ENCODE measurements at places on chromosomes 1 and 21. TPM values are rescaled to one million over a fixed set of nuclear protein-coding genes. Genes with fewer than 3 reads are reported as not detected.

The USH2A gene
- not detected for total RNA-seq

GRCh38 chr21:29301691-29302090 lies 3.0 kb downstream of the BACH1 start:
- DNase-seq = no peak

DNA sequence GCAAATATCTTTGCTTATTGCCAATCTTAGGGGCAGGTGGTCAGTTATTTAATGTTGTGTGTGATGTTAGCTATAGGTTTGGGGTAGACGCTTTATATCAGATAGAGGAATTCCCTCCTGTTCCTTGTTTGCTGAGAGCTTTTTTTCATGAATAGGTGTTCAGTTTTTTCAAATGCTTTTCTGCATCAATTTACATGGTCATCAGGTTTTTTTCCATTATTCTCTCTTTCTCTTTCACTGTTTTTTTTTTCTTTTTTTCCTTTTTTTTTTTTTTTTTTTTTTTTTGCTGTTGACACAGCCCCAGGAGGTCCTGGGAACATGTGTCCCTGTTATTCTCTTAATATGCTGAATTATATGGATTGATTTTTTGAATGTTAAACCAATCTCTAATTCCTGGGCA lies 3.0 kb upstream of the SLC25A33 start:
- DNase-seq = no peak

The PLD5 gene
- not detected for total RNA-seq

- DNase-seq = no peak
Observed at GRCh38 chr1:177863796-177864195, 106.1 kb downstream of the SEC16B start.

The RAB25 gene
- total RNA-seq = 0.56 TPM

- no peak for DNase-seq
Observed at GRCh38 chr1:39637361-39637760, 2.1 kb downstream of the HEYL start.

- no peak for DNase-seq
Observed at GRCh38 chr1:92820551-92820950, 11.3 kb upstream of the RPL5 start.

DNA sequence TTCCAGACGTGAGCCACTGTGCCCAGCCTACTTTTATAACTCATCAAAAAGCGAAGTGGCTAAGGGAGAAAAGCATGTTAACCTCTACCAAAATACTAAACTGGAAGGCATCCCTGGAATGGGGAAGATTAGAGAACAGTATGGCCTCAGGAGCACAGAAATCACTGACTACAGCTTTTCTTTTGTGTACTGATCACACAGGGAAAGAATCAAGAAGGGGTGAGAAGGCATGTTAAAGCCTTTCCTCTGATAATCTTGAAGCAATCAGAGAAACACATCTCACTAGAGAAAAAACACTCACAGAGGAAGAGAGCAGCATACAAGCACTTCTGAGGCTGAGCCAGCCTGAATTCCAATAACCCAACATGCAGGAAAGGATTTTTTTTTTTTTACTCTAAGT lies 10.7 kb downstream of the PCAT6 start:
- no peak for DNase-seq

DNA sequence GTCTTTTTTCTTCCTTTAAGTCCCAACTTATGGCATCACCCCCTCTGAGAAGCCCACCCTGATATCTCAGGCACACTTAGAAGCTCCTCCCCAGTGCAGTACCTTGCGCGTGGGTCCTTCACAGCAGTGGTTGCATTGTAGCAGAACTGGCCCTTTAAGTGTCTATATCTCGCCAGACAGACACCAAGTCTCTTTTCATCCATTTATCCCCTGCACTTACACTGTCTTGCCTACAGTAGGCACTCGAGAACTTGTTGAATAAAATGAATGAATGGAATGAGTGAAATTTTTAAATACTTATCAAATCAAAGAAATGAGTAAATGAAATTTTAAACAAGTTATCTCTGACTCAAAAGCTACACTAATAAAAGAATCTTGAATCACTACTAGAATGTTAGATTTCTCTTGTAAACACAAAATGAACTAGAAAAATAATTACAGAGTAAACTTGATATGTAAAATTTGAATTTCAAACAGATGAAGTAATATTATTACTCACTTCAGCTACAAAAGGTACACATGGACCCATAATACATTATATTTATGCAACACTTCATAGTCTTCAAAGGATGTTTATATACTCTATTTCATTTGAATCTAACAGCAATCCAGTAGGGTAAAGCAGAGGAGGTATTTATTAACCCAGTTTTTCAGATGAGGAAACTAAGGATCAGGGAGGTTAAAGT lies 54.7 kb upstream of the MAN1A2 start:
- no peak for DNase-seq

GRCh38 chr1:35269201-35269988 lies 886 bp downstream of the ZMYM4 start:
- DNase-seq = no peak

The TNN gene
- 0.05 TPM for total RNA-seq

The OVAAL gene
- not detected for total RNA-seq

DNA sequence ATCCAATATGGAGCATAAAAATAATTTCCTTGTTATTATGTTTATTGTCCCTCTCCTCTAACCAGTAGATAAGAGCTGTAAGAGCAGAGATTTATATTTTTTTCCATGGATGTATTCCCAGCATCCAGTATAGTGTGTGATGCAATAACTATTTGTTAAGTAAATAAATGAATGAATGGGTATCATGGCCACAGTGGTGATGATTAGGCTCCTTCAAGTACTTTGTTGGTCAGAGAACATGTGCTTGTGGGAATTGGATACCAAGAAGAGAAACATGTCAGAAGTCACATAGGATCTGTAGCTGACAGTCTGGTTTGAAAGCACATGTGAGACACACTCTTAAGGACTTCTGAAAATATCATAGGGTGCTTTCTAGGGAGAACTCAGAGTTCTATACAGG lies 588.5 kb downstream of the AGBL4 start:
- no peak for DNase-seq

The S100A12 gene
- not detected for total RNA-seq

DNA sequence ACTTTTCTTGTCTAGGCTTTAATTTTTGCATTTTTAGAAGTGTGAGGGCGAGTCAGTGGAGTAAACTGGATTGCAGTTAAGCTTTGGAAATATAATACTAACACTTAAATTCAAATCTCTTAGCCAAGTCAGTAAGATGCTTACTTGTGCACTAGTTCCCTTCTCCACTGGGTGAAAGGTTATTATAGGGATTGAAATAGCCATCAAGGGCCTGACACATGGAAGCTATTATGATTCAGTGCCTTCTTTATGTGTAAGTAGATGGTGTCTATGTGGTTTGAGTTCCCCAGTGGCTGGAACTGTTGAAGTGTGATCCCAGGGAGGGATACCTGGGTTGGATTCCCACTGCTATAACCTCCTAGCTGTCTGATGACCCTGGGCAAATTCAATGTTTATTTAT lies 24.7 kb upstream of the DMRTA2 start:
- no peak for DNase-seq

GRCh38 chr1:43197343-43198127 lies 25.4 kb downstream of the CFAP57 start:
- DNase-seq = no peak

The RIIAD1 gene
- total RNA-seq = not detected

The CITED4 gene
- 1.9 TPM for total RNA-seq

The CLDN14 gene
- total RNA-seq = not detected

The KCNK1 gene
- 5.0 TPM for total RNA-seq

The AMY2B gene
- 3.9 TPM for total RNA-seq

The S100A7 gene
- not detected for total RNA-seq

GRCh38 chr1:238001818-238002217 lies 111.1 kb upstream of the ZP4 start:
- no peak for DNase-seq

DNA sequence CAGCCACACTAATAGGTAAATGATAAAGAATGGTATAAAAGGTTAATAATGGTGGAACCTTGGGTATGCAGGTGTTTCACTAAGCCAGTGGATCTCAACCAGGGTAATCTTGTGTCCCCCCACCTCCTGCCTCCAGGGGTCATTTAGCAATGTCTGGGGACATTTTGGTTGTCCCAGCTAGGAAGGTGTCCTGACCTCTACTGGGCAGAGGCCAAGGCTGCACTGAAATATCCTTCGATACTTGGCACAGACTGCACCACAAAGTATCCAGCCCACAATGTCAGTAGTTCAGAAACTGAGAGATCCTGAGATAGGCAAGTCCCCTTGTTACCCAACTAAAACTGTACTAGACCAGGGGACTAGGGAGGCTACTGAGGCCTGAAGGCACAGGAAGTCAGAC lies 113.6 kb upstream of the TIAM1 start:
- DNase-seq = no peak

Data from activated CD4-positive, alpha-beta memory T cell treated with anti-CD3 and anti-CD28 coated beads for 36 hours (primary cell).